ENCODE measurements at places on chromosomes 2 and 18. TPM values are rescaled to one million over a fixed set of nuclear protein-coding genes. Genes with fewer than 3 reads are reported as not detected.

Gene IL1A
- total RNA-seq = 0.19 TPM

Gene MCFD2
- total RNA-seq = 98.8 TPM

Gene PAX8
- 0.60 TPM for total RNA-seq

Gene TRAPPC8
- 13.5 TPM for total RNA-seq

Gene LYG2
- total RNA-seq = not detected

Gene OR6B2
- not detected for total RNA-seq

Gene SLC16A14
- 1.3 TPM for total RNA-seq

Gene GALNT5
- 2.4 TPM for total RNA-seq

Gene RRM2
- 244 TPM for total RNA-seq

Gene SKOR2
- not detected for total RNA-seq

Gene TMEM169
- 0.33 TPM for total RNA-seq

Gene KANSL1L
- total RNA-seq = 0.67 TPM

Gene PRKCE
- 12.5 TPM for total RNA-seq

Gene ZDBF2
- 1.4 TPM for total RNA-seq

Gene KYNU
- 220 TPM for total RNA-seq

Gene ANKRD30B
- total RNA-seq = not detected

Data from A549 treated with dexamethasone at 1 μM for 4 hours (cell line).